Fibroblast of pulmonary artery (primary cell): ENCODE measurements at places on chromosomes 12 and 14.
A peak's percentile ranks its signal among the peaks of the same experiment; 100 is the strongest.

GRCh38 chr14:67574806-67575205 lies 25.3 kb downstream of the PIGH start:
- DNase-seq: no peak

GRCh38 chr14:50961605-50962221 lies 17.4 kb upstream of the PYGL start:
- DNase-seq: peak; percentile 92

- DNase-seq: peak; percentile 97
These were observed 12.4 kb downstream of the CALM1 start for GRCh38 chr14:90409209-90409730.

DNA sequence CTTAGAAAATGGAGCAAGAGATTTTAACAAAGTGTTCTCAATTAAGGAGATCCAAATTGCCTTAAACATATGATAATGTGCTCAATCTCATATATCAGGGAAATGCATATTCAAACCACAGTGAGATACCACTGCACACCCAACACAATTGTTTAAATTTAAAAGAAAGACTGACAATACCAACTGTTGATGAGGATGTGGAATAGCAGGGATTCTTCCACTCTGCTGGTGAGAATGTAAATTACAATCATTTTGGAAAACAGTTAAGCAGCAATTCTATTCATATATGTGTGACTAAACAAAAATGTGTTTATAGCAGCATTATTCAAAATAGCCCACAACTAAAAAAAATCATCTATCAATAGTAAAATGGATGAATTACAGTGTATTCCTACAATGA lies 144.2 kb downstream of the KICS2 start:
- peak; percentile 36 for DNase-seq

DNA sequence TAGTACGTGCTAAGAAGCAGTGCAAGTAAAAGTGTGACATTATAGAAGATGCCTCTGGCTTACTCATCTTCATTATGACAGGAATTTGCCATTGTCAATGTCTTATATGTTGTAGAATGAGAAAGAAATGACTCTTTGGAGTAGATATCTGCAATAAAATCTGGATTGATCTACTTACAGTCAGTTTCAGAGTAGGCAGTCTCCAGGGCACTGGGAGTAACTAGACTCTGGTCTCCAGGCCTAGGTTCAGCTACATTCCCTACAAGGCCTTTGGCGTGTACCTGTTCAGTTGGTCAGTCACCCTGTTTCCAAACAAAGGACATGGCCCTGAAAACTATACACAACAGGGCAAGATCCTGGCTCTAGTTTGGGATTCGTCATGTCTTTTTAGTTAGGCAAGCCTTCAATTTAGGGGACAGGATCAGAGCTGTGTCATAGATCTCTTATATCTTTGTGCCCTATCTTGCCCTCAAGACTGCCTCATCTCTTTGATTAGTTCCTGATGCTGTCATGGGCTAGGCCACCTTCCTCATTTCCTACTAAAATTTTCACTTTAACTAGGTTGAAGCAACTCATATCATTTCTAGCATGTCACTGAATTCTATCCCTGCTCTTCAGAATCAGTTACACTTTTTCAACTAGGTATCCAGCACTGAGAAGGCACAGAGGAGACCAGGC lies 410.0 kb downstream of the RAD51B start:
- no peak for DNase-seq

GRCh38 chr12:67042697-67043131 lies 226.4 kb upstream of the CAND1 start:
- peak; percentile 6 for DNase-seq

- peak; percentile 60 for DNase-seq
These were observed 666.6 kb downstream of the NRXN3 start for GRCh38 chr14:78836777-78837176.

GRCh38 chr12:24901576-24902461 lies 47.1 kb downstream of the BCAT1 start:
- no peak for DNase-seq

DNA sequence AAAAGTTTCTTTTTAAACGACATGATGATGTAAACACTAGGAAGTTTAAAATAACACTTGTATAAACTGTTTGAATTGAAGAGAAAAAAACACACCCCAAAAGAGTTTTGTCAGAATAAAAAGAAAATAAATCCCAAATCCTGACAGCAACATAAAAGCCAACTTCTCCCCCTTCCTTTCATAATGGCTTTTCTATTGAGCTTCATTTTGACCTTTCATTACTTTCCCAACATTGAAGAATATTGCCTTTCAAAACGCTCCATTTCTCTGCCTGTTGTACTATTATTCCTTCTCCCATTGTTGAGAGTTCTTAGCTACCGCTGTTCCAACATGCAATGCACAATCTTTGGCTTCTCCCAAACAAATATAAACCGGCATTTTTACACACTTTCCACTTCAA lies 448.5 kb downstream of the BCAT1 start:
- no peak for DNase-seq

- peak; percentile 93 for DNase-seq
These were observed 151.7 kb downstream of the NUAK1 start for GRCh38 chr12:105986779-105987684.

DNA sequence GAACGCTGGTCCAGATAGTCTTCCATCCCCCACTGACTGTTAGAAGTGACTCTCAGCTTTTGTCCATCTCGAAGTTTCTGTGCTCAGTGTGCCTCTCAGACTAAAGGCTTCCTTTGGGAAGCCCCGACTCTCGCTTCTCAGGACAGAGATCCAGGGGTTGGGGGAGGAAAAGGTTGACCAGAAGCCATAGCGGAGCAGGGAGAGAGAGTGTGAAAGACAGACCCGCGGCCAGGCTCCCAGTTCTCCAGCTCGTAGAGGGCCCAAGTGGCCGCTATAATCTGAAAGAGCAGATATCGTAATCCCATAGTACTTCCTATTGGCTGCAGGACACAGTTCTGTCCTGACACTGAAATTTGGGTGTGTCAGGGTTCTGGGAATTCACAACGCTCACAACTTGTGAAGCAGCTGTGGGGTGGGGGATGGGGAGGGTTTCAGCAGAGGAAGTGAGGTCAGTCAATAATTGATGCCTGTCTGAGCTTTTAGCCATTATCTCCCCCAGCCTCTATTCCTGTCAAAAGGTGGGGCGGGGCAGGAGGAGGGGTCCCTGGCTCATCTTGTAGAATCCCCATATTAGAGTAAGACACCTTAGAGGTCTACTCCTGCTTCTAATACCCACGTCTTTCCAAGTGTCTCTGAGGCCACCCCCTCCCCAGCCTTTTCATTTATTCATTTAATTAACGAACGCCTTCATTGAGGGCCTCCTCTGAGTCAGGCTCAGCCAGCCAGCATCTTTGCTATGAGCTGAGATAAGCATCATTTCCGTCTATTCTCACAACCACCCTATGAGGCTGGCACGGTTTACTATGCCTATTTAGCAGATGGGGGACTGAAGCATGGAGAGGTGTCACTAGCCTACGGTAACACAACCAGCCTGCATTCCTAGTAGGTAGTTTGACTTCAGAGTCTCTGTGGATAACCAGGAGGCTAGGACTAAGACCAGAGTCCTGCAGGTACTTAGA lies 1.6 kb upstream of the ACVRL1 start:
- peak; percentile 85 for DNase-seq

DNA sequence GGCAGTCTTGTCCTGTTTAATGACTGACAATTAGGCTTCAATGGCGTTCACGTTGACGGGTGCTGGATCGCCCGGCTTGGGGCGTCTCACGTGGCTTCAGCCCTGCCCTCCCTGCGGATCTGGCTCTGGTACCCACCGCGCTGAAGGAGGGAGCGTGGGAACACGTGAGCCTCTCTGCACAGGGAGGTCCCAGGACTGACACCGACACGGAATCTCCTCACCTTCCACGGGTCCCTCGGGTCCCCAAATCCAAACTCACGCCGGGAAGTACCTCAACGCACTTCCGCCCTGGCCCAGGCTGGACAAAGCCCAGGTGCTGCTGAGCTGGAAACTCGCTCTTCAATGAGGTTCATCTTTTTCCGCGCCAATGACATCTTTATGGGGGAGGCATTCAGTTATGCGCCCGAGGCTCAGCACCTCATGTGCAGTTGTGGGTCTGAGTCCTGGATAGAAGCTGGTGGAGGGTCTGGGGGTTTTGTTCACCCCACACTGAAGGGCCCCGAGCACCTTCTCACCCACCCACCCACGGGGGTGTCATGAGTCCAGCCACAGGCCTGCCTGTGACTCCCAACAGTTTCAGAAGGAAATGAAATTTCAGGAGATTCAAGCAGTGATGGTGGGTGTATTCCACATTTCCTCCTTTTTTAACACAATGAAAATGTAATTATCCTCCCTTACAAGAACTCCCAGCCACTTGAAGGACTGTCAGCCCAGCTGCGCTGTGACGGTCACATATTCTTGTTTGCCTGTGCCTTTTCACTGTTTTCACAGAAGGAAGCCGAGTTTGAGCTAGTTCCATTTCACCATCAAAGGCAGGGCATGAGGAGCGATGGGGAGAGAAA lies 251.7 kb upstream of the SFSWAP start:
- DNase-seq: no peak

GRCh38 chr14:74843653-74844052 lies 32.3 kb downstream of the PROX2 start:
- peak; percentile 47 for DNase-seq

- DNase-seq: no peak
These were observed 711.5 kb downstream of the RPS29 start for GRCh38 chr14:48874711-48875110.

GRCh38 chr12:71445071-71445470 lies 5.5 kb downstream of the LGR5 start:
- no peak for DNase-seq

GRCh38 chr12:117216686-117217085 lies 26.4 kb upstream of the FBXO21 start:
- no peak for DNase-seq

GRCh38 chr12:106046947-106047346 lies 91.8 kb downstream of the NUAK1 start:
- no peak for DNase-seq

GRCh38 chr14:104729835-104730181 lies 5.8 kb downstream of the ADSS1 start:
- DNase-seq: no peak

- no peak for DNase-seq
These were observed 224.9 kb downstream of the NTF3 start for GRCh38 chr12:5656836-5657235.

DNA sequence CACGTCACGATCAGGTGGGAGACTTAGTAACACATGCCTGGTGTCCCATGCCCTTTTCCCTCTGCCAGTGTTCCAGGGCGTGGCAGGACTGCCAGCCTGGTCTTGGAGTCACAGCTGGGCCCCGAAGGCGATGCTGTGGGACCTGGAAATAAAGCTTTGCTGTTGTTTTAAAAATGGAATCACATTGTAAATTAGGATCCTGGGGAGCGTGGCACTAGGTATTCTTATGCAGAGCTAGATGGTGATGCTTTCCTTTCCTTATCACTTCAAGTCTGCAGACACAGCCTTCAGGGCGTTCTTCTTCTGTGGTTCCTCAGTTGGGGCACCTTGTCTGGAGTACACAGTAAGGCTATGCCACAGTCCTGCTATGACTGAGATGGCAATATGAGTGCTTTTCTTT lies 64.6 kb downstream of the BICD1 start:
- no peak for DNase-seq

DNA sequence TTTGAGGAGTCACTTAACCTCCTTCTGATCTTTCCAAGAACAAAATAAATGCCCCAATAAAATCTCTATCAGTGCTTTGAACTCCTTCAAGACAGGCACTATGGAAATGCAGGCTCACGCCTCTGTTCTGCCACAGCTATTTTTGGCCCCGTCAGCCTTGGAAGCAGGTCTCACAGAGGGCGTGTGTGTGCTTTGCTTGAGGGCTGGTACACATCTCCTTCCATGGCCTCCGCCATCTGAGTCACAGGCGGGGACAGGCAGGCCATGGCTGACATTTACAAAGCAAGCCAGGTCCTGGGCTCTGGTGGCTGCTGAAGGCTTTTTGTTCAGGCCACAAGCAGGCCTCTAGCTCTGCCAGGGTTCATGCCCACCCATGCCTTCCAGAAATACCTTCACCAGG lies 16.0 kb downstream of the PRIMA1 start:
- no peak for DNase-seq

DNA sequence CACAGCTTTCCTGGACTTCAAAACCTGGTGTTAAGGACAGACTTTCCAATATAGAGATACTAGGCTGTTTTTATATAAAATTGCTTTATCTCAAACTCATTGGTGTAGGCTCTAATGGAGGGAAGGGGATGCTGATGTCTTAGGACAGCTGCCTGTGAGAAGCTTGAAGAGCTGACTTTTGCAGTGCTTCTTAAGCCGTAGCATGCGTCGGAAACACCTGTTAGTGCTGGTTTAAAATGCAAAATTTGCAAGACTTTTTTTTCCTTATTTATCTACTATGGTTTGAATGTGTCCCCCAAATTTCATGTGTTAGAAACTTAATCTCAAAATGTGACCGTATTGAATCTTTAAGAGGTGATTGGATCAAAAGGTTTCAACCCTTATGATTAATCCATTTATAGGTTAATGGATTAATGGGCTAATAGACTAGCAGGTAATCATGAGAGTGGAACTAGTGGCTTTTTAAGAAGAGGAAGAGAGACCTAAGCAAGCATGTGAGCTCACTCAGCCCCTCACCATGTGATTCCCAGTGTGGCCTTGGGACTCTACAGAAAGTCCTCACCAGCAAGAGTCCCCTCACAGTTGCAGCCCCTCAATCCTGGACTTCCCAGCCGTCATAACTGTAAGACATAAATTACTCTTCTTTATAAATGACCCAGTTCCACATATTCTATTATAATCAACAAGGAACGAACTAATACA lies 60.9 kb upstream of the FUT8 start:
- DNase-seq: no peak

DNA sequence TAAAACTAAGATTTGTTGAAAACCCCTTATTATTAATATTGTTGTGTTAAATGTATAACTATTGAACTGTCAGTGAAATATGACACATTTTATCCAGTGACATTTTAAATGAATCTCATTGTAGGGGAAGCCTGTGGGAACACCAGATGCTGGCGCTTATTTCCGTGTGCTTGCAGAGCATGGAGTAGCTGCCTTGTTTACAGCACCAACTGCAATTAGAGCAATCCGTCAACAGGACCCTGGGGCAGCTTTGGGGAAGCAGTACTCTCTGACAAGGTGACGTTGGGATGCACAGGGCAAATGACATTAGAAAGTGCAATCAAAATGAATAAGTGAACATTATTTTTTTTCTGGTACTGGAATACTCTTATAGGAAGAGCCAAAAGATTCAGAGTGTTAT lies 96.8 kb downstream of the ACSS3 start:
- no peak for DNase-seq

DNA sequence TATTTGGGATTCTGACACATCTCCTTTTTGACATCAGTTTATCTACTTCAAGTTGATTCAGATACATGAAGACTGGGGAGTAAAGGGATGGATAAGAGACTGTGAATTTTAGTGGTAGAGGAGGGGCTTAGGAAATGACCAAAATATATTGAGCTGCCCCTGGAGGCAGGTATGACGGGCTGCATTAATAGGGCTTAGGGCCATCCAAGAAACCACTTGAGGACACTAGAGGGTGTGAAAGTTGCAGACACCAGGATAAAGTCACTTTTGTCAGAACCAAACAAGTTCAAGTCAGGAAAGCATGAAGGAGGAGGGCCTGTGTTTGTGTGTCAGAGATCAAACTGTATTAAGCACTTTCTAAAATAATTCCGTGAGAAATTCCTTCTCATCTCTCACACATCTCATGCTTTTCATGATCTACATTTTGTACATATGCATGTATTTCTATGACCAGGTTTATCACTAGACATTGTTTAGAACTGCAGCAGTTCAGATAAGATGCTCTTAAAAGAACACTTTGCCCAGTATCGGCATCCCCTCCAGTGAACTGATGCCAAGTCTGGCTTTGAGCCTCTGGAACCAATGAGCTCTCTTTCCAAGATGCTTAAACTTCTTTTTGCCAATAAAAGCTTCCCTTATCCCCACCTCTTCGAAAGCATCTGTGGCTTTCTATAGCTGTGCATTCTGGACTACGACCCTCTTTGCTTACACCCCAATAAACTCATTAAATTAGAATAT lies 136.9 kb downstream of the SLC38A1 start:
- DNase-seq: no peak
